ENCODE measurements at places on chromosomes 7 and 10.

DNA sequence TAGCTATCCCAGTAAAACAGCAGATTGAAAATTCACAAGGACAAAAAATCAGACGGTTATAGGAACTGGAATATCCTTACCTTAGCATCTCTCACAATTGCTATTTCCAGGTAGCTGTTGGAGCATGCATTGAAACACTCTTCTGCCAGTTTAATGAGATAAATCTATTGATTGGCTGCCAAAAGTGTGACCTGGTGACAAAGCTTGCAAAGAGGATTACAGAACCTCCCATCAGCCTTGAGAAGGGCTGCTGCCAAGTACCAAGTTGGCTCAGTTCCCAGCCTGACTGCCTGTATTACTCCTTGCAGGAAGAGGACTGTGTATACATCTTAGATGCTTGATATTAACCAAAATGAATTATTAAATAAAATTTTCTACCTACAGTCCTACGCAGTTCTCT, 5.1 kb downstream of the PRLHR start:
- DNase-seq = no peak

DNA sequence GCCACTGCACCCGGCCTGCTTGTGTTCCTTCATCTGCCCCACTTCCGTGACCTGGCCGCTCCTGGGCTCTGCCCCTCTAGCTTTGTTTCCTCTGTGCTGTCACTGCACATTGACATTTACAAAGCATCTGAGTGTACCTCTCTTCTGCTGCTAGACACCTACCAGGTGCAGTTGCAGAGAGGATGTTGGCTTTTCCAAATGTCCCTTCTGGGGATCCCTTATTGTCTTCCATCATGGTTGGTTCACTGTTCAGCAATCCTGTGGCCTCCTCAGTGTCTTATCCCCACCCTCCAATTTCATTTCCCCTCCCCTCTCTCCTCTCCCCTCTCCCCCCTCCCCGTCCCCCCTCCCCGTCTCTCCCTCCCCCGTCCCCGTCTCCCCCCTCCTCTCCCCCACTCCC, 13.8 kb downstream of the VWA2 start:
- DNase-seq = no peak

DNA sequence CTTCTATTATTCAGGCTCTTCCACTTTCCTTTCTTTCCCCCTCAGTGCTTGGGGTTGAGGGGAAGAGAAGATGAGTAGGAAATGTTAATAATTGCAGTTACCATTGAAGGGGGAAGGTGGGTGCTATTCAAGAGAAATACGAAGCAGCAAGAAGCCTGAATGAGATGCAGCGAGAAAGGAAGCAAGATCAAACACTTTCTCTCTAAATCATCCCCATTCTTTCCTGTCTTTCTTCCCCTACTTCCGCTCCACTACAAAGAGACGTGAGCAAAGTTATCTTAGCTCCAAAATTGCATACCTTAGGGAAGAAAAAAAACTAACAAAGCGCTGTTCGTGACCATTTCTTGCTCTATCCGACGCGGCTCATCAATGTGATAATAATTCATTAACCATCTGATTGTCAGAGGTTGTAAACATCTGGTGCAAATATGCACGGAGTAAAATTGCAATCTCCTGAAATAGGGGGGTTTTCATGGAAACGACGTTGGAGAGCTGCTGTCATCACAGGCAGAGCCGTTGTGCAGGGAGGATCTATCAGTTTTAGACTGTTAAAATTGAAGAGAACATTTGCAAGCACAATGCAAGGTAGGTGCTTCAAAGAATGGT, 15.2 kb upstream of the PARD3 start:
- DNase-seq = no peak

DNA sequence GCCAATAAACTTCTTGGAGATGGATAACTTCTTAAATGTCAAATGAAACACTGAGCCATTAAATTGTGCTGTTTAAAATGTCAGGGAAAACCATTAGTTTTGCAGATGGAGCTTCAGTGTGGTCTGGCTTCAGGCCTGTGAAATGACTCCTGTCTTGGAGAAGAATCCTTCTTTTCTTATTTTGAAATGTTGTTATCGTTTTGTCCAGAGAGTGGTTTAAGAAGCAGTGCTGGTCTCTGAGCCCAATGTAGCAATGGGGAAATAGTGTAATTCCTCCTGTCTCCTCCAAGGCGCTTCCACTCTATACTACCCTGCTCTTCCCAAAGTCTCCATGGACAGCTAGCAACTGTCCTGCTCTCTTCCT, 177.6 kb downstream of the REEP3 start:
- DNase-seq = no peak

GRCh38 chr10:60044242-60044641, 137.9 kb upstream of the CCDC6 start:
- no peak for DNase-seq

- DNase-seq = no peak
Measured at GRCh38 chr10:71547876-71548846, 151.4 kb downstream of the CDH23 start.

DNA sequence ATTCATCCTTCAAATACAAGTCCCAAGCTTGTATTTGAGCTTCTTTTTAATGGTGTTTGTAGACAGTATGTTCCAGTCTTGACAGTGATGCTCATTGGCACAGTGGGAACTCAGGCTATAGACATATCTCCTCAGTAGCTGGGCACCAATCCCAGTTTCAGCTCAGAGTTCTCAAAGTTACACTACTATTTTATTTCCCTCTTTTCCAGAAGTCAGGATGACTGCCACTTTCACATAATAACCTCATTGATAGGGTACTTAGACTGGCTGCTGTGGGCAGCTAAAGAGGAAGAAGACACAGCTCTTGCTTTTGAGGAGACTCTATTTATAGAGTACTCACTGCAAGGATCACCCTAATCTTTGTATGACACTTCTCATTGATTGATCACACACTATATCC, 2.4 kb downstream of the GBF1 start:
- DNase-seq = no peak

DNA sequence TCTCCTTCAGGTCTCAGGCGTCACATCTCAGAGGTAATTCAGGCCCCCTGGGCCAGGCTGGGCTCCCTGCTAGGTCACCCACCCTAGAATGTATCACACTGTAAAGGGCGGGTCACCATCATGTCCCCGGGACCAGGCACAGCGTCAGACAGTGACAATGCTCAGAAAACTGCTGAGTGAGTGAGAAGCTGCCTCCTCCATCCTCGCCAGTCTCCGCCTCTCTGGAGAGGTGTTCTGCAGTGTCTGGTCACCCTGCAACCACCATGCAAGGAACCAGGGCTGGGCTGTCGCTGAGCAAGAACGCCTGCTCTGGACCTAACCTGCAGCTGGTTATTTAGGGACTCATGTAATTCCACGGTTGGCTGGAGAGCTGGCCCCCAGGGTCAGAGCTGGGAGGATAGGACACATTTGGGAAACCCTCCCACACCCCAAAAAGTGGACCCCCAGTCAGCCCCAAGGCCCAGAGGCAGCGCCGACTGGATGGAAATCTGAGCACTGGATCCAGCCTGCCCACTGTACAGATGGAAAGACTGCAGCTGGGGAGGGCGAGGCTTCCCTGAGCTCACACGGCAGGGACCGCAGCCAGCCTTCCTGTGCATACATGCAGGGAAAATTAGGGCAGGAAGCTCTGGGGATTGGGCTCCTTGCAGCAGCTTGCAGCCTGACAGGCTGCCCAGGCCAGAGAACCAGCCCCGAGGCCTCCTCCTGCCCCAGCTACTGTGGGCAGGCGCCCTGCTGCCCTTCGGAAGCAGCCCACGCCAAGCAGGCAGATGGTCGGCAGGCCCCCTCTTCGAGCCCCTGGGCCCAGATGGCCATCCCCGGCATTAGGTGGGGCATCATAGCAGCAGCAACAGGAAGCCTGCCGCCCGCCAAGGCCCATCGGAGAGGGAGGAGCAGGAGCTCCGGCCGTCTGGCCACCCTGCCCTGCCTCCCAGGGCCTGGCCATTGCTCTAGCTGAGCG, 105.4 kb upstream of the ZMIZ1 start:
- DNase-seq = no peak

DNA sequence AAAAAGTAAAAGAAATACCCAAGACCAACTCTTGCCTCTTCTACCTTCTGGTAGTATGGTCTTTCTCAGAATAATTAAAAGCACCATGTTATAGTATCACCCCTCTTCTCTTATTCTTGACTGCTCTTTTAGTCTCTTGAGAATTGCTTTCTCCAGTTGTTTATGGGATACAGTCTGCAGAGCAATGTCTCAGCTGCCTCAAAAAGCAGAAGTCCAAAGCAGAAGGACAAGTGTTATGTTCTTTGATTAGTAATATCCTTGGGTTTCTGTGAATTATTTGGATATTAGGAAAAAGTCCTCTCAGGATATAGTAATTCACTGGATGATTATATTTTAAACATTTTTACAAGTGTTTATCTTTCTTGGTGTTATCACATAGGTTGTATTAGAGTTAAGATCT, 7.4 kb downstream of the TAS2R41 start:
- DNase-seq = no peak

DNA sequence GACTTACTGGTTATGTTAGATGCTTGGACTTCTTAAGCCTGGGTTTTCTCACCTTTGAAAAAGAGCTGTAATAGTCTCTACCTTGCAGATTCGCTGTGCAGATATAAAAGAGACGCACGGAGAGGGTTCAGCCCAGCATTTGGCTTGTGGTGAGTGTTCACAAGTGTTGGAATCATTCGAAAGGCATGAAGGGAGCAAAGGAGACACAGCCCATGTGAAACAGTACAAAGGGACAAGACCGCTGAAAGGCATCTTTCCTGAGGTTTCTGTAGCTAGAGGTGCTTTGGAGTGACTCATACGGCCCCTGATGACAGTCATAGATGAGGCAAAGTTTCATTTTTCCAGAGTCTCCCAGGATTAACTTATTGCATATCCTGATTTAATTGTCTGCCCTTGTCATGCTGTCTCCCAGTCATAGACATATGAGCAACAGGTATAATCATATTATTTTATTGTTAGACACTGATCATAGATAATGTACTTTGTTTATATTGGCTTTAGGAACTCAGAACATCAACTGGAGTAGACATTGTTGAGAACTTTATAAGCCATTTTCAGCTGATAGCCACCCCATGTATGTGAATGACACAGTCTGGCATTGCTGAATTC, 171.1 kb downstream of the ADRA2A start:
- no peak for DNase-seq

DNA sequence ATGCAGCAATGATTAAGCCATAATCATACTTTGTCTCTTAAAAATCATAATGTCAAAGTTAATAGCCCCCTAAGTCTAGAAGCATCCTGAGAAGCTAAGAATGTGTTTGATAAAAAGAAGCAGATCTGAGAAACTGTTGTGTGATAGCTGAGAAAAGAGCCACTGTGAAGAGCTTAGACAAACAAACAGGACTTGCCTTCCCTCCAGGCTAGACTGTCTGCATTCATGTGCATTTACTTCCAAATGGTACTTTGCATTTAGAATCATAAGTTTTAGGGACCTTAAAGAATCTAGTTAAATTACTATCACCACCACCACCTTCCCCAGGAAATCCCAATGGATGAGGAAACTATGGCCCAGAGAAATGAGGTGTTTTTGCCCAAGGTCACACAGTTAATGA, 62.7 kb upstream of the NFKB2 start:
- no peak for DNase-seq

DNA sequence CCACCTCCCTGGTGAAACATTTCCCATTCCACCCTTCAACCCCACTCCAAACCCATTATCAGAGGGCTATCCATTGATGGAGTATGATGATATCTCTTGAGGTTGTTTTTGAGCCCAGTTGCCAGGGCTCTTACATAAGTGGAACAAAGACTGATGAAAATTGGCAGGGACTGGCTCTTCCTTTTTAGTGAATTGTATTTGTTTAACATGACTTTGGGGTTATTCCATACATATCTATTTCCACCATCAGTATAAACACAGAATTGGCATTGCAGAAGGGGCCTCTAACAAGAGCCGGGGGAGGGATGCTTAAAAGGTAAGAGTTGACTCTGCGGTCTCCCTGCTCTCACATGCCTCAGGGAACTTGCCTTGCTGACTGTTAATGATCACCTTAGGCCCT, 28.9 kb downstream of the FZD1 start:
- DNase-seq = no peak

GRCh38 chr10:56586461-56586891, 225.4 kb upstream of the ZWINT start:
- no peak for DNase-seq

GRCh38 chr7:39623732-39624441, 515 bp downstream of the RALA start:
- no peak for DNase-seq

GRCh38 chr10:84613336-84614021, 285.1 kb downstream of the CCSER2 start:
- no peak for DNase-seq

- DNase-seq = no peak
Measured at GRCh38 chr7:132817949-132818348, 241.7 kb upstream of the PLXNA4 start.

DNA sequence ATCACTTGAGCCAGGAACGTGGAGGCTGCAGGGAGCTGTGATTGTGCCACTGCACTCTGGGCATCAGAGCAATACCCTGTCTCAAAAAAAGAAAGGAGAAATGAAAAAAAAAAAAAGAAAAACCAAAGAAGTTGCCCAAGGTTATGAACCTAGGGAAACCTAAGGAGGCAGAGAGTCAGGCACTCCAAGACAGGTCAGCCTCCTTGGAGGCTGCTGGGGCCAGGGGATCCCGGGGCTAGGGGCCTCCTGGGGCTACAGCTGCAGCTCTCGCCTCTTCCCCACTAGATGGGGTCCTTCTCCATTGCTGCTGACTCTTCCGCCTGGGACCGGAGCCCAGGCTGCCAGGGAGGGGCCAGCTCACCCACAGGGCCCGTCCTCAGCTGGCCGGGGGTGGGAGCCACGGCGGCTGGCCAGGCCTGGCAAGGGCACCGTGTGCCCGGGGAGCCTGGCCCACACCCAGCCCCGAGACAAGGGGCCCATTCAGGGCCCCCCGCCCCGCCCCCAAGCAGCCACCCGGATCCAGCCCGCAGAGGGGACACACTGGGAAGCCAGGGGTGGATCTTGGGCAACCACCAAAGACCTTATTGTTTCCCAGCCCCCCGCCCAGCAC, 1.7 kb upstream of the SPACDR start:
- no peak for DNase-seq

DNA sequence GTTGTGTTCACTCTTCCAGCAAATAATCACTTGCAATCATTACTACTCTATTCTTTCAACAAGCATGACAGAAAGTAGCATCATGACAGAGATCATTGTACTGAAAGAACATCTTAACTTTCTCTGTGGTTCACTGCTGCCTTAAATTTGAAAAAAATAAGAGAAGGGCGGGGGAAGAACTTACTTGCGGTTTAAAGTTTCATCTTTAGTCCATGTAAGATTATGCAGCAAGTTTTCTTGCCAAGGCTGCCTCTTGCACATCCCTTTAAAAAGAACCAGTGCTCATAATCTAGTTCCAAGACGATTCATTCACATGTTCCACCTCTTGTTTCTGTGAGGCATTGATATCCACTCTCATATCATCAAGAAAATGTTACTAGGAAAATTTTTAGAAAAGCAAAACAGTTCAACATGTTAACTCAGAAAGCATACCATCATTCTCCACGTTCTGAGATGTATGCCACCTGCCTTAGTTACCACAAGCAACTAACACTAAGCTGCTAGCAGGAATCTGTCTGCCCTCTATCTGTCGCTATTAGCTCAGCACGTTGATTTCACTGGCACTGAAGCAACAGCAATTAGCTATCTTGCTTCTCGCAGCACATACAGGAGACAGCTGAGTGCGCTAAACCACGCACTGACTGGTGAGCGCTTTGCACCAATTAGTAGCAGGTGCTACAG, at the start of gene PCDH15:
Gene PCDH15, minus strand, starts transcription at position 491 of the 681 bp plus-strand sequence. CDS start 136,969 bp downstream, outside the sequence.
- peak; percentile 25 for DNase-seq
